ENCODE measurements at places on chromosomes 5 and 9. TPM values are rescaled to one million over a fixed set of nuclear protein-coding genes. Genes with fewer than 3 reads are reported as not detected.
A peak's percentile ranks its signal among the peaks of the same experiment; 100 is the strongest.

C5orf58 gene
- total RNA-seq = not detected

CDKN2B gene
- total RNA-seq = 1.3 TPM

GRCh38 chr9:106869458-106869857, 6.5 kb downstream of the ZNF462 start:
- peak overlapping the region; percentile 38 for H3K27ac ChIP-seq
- H3K4me1 ChIP-seq = peaks cover 10% of the 10 kb centered on the region
- no peaks in the 10 kb centered on the region for H3K36me3 ChIP-seq
- H3K27me3 ChIP-seq = no peaks in the 10 kb centered on the region

- H3K27ac ChIP-seq = no peak overlapping the region
- H3K36me3 ChIP-seq = no peaks in the 10 kb centered on the region
- no peaks in the 10 kb centered on the region for H3K27me3 ChIP-seq
- H3K4me3 ChIP-seq = no peak overlapping the region
- no peaks in the 10 kb centered on the region for H3K4me1 ChIP-seq
Measured at GRCh38 chr5:145345511-145346287, 489.4 kb downstream of the PRELID2 start.

DNA sequence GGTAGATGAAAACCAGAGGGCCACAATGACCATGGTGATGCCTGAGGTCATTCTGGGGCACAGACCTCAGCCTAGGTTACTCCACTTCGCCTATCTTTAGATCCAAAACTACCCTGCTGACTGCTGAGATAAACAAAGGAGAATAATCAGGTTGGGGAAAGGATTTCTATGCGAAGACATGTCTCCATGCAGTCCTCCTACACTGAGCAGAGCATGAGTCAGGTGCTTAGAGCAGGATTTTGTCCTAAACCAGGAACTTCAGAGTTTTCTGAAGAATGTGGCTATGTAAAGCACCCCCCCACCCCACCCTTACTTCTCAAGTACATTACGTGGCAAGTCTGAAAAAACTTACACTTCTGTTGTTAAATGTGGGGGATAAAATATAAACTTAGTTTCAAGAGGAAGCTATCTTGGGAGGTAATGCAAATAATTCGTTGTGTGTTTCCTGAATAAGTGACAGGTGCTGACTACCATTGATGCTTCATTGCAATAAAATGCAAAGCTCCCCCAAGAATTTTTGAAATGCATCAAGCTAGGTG, 19.4 kb downstream of the PDCD1LG2 start:
- no peak overlapping the region for H3K27ac ChIP-seq
- H3K4me3 ChIP-seq = no peak overlapping the region
- no peaks in the 10 kb centered on the region for H3K36me3 ChIP-seq
- no peaks in the 10 kb centered on the region for H3K4me1 ChIP-seq
- no peak for DNase-seq

- H3K4me3 ChIP-seq = no peak overlapping the region
- H3K4me1 ChIP-seq = no peaks in the 10 kb centered on the region
- DNase-seq = no peak
- H3K36me3 ChIP-seq = no peaks in the 10 kb centered on the region
Measured at GRCh38 chr5:170541146-170541769, 37.4 kb downstream of the KCNIP1 start.

GRCh38 chr5:127602481-127602880, 46.4 kb upstream of the CTXN3 start:
- H3K36me3 ChIP-seq = no peaks in the 10 kb centered on the region
- H3K27me3 ChIP-seq = no peaks in the 10 kb centered on the region
- DNase-seq = no peak

Data from liver (tissue), 10 donors.